Calu3 (cell line): ENCODE measurements at places on chromosomes 11 and 22.

DNA sequence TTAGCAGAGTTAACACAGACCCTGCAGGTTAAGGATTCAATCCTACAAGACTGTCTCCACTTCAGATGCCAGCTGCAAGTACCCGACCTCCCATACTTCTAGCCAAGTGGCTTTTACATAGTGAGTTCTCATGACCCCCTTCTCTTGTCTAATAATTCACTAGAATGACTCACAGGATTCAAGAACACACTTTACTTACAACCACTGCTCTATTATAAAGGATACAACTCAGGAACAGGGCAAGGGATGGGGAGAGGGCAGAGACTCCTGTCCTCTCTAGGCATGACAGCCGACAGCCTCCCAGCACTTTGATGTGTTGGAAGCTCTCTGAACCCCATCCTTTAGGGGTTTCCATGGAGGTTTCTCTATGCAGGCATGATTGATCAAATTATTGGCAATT lies 60.0 kb downstream of the MYO18B start:
- no peak for DNase-seq

GRCh38 chr22:19122752-19123492 lies 710 bp upstream of the DGCR2 start:
- peak; percentile 23 for DNase-seq

DNA sequence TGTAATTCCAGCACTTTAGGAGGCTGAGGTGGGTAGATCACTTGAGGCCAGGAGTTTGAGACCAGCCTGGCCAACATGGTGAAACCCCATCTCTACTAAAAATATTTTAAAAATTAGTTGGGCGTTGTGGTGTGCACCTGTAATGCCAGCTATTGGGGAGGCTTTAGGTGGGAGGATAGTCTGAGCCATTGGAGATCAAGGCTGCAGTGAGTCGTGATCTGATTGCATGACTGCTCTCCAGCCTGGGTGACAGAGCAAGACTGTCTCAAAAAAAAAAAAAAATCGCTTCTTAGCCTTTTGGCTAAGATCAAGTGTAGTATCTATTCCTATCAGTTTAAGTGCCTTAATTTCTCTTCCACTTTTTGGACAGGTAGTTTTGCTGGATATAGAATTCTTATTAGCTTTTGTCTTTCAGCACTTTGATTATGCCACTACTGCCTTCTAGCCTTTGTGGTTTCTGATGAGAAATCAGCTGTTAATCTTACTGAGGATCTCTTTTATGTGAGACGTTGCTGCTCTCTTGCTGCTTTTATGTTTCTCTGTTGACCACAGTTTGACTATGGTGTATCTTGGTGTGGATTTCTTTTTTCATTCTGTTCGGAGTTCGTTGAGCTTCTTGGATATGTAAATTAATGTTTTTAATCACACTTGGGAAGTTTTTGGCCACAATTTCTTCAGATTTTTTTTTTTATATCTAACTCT lies 24.7 kb downstream of the CHEK1 start:
- no peak for DNase-seq

DNA sequence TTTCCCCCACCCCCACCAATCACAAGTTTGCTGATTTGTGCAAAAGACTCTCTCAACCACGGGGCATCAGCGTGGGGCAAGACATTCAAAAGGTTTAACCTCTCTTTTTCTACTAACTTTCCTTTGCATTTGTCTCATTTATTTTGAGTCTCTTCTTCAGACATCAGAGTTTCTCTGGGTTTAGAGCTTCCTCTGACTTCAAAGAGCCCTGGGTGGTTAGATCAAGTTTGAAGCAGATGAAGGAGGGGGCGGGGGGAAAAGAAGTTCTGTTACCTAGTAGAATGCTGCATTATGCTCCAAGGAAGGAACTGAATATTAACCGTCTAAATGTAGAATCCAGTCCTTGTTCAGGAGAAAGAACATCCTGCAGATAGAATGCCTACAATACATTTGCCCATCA lies 24.5 kb downstream of the GAS2 start:
- no peak for DNase-seq

GRCh38 chr11:17812091-17812864 lies 77.7 kb downstream of the KCNC1 start:
- no peak for DNase-seq

GRCh38 chr11:133978794-133979193 lies 22.0 kb upstream of the IGSF9B start:
- DNase-seq: no peak

- no peak for DNase-seq
Measured at GRCh38 chr22:39871008-39871798, 22.4 kb downstream of the ENTHD1 start.

- DNase-seq: peak; percentile 91
Measured at GRCh38 chr11:69131644-69132300, 24.0 kb upstream of the SMIM38 start.

DNA sequence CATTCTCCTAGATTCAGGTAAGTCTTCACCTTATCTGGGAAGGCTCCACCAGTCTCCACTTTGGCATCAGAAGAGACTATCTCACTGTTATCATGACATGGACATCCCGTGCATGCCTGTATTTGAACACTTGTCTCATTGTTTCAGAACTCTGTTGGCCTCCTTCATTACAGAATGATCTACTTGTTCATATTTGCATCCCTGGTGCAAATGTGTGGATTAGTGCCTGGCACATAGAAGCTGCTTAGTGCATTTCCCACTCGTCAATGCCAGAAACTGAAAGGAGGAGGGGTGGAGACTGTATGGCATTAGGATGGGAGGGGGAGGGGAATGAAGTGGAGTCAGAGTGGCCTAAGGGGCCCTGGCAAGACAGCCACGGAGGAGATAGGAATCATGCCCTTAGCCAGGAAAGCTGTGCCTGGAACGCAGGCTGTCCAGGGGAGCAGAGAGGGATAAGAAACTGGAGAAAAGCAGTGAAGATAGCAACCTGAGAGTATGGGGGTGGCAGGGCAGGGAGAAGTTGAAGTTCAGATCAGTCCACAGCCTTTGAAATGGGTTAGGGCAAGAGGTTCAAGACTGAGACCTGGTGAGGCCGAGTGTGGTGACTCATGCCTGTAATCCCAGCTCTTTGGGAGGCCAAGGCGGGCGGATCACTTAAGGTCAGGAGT lies 53.8 kb upstream of the CAPRIN1 start:
- peak; percentile 4 for DNase-seq

- DNase-seq: no peak
Measured at GRCh38 chr11:44563711-44564110, 1.8 kb upstream of the CD82 start.

GRCh38 chr11:75031224-75031753 lies 42.6 kb downstream of the NEU3 start:
- peak; percentile 29 for DNase-seq

DNA sequence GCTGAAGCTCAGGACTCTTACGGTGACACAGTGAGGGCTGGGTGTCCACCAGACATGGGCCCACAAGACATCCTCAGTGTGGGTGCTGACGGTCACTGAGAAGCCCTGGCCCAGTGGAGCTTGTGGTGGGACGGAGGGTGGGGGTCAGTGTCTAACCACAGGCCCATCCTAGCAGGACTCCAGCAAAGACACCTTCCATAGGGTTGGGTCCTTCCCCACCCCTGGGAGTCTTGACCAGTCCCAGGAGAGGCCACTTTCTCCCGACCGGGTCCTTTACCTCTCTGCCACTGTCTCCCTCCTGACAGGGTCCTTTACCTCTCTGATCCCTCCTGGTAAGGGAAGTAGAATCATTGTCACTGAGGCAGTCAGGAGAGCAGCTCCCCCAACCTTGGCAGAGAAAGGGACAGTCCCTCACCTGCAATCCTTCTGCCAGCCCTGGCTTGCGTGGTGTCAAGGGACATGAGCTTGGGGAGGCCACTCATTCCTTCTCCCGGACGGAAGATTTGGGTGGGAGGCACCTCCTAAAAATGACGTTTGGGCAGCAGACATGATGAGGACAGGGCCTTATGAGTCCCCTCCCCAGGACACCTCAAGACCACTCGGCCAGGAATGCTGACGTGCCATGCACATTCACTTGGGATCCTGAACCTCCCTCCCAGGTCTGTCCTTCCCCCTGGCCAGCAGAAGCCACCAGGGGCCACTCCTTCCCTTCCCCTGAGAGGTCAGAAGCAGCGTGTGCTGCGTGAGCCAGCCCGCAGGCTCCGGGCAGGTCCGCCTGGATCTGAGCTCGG lies 91.5 kb upstream of the FGF3 start:
- DNase-seq: no peak

- no peak for DNase-seq
Measured at GRCh38 chr11:110182886-110183285, 89.7 kb downstream of the ZC3H12C start.

DNA sequence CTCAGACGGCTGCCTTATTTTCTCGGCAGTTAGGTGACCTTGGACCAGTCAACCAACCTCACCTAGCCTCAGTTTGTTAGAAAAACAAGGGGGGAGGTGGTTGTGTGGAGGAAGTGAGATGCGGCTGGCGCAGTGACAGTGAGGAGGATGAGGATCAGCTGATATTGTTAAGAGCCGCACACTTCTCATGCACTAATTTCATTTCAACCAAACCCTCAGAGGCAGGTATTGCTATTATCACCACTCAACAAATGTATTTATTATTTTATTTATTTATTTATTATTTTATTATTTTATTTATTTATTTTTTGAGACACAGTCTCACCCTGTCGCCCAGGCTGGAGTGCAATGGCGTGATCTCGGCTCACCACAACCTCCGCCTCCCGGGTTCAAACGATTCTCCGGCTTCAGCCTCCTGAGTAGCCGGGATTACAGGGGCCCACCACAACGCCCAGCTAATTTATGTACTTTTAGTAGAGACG lies 2.1 kb downstream of the LGALS1 start:
- no peak for DNase-seq
